Activated naive CD4-positive, alpha-beta T cell treated with anti-CD3 and anti-CD28 coated beads, Interleukin-2, amount 10 ng/mL, durations not matched to agents 7 days and 5 days (primary cell): ENCODE measurements at places on chromosomes 7 and 10.
A peak's percentile ranks its signal among the peaks of the same experiment; 100 is the strongest.

DNA sequence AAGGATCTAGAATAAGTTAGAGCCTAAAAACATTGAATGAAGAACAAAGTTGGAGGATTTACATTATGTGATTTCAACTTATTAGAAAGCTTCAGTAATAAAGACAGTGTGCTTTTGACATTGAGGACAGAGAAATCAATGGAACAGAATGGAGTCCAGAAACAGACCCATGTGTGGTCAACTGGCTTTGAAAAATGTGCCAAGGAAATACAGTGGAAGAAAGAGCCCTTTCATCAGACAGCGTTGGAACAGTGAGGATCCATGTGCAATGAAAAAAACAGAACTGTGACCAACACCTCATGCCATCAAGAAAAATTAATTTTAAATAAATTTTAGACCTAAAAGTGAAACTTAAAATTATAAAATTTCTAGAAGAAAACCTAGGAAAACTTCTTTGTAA is 50.6 kb upstream of the LRRC18 start:
- H3K4me3 ChIP-seq: no peak overlapping the region

DNA sequence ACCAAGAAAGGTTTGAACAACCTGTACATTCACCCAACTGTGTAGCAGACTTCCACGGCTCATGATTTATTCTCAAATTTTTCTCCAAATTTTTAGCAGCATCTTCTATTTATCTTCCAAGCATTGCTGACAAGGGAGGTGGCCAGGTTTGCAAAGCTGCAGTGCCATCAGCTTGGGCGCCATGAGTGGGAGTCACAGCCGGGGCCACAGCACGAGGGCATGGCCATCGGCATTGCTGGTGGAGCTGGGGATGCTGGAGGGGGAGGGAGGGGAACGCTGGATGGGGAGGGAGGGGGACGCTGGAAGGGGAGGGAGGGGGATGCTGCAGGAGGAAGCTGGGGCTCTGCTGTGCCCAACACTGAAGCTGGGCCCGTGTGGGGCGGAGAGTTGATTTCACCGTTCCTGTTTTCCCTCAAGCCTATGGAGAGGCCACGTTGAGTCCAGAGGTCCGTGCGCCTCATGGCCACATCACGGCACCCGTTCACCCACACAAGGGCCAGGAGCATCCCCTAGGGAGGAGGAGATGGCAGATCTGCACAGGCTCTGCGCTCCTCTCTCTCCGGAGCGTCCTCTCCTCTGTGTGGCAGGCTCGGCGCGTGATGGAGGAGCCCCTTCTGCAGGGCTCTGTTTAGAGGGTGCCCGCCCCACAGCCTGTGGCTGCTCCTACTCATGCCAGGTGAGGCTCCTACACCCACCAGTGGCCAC is 520.2 kb downstream of the DNAJB6 start:
- H3K4me1 ChIP-seq: peaks cover 5% of the 10 kb centered on the region
- DNase-seq: no peak
- H3K36me3 ChIP-seq: no peaks in the 10 kb centered on the region

- peaks cover 10% of the 10 kb centered on the region for H3K27me3 ChIP-seq
- peak overlapping the region; percentile 94 for H3K27ac ChIP-seq
- no peak for DNase-seq
- peak overlapping the region; percentile 97 for H3K4me3 ChIP-seq
- H3K4me1 ChIP-seq: peaks cover 45% of the 10 kb centered on the region
These were observed 38.9 kb downstream of the HK1 start for GRCh38 chr10:69317175-69317604.

DNA sequence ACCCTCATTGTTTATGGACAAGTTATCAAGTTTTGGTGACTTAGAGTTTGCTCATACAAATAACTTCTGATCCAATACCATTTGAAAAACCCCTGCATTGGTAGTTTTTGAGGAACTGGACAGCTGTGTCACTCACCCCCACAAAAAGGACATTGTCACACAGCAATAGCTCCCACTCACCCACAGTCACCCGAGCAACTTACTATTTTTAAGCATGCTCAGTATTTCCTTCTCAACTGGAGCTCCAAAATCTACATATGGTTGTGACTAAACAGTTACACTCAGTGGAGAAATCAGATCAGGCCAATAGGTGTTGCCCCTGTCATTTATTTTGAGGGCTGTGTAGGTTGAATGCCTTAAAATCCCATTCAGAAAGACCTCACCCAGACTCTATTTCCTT is 165.2 kb upstream of the AUTS2 start:
- H3K27ac ChIP-seq: no peak overlapping the region
- H3K4me3 ChIP-seq: no peak overlapping the region
- H3K27me3 ChIP-seq: peaks cover 12% of the 10 kb centered on the region
- no peaks in the 10 kb centered on the region for H3K4me1 ChIP-seq

- no peak overlapping the region for H3K4me3 ChIP-seq
- no peaks in the 10 kb centered on the region for H3K4me1 ChIP-seq
- DNase-seq: no peak
- H3K36me3 ChIP-seq: no peaks in the 10 kb centered on the region
- H3K27ac ChIP-seq: no peak overlapping the region
- no peaks in the 10 kb centered on the region for H3K27me3 ChIP-seq
These were observed 285.6 kb downstream of the FZD1 start for GRCh38 chr7:91549878-91550277.

GRCh38 chr7:45414226-45414625 is 159.9 kb upstream of the ADCY1 start:
- H3K27me3 ChIP-seq: no peaks in the 10 kb centered on the region
- H3K36me3 ChIP-seq: no peaks in the 10 kb centered on the region
- H3K4me3 ChIP-seq: no peak overlapping the region
- DNase-seq: no peak
- H3K4me1 ChIP-seq: no peaks in the 10 kb centered on the region
